ENCODE measurements at places on chromosomes 7 and 10.

GRCh38 chr10:16441173-16441840 is 4.5 kb downstream of the PTER start:
- no peak for DNase-seq

GRCh38 chr10:15754937-15755336 is 35.2 kb upstream of the ITGA8 start:
- DNase-seq: no peak

DNA sequence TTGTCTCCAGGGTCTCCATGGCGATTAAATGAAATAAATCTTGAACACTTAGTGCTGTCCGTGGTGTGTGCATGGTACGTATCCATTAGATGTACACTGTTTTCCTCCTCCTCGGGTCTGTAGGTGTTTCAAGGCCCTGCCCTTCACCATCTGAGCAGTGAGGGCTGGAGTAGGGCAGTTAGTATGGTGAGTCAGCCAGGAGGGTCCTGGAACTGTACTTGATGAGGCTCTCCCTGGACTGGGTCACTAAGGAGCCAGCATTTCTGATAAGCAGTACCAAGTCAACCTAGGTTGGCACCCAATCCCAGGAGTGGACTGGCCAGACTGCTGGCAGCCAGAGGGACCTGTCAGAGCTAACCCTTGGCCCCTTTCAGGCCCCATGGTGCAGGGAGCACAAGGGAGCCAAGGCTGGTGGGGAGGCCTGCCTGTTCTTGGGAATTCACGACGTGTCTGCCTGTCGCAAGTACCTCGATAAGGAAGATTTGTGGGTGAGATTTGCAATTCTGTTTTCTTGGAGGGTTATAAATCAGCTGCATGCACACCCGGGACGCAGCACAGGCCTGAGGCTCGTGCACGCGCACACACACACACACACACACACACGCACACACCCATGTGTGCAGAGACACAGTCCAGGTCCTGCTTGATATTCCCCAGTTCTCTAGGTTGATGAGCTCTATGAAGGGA is 114.2 kb downstream of the ZMIZ1 start:
- DNase-seq: no peak

GRCh38 chr10:128575761-128576160 is 449.5 kb upstream of the MKI67 start:
- no peak for DNase-seq

DNA sequence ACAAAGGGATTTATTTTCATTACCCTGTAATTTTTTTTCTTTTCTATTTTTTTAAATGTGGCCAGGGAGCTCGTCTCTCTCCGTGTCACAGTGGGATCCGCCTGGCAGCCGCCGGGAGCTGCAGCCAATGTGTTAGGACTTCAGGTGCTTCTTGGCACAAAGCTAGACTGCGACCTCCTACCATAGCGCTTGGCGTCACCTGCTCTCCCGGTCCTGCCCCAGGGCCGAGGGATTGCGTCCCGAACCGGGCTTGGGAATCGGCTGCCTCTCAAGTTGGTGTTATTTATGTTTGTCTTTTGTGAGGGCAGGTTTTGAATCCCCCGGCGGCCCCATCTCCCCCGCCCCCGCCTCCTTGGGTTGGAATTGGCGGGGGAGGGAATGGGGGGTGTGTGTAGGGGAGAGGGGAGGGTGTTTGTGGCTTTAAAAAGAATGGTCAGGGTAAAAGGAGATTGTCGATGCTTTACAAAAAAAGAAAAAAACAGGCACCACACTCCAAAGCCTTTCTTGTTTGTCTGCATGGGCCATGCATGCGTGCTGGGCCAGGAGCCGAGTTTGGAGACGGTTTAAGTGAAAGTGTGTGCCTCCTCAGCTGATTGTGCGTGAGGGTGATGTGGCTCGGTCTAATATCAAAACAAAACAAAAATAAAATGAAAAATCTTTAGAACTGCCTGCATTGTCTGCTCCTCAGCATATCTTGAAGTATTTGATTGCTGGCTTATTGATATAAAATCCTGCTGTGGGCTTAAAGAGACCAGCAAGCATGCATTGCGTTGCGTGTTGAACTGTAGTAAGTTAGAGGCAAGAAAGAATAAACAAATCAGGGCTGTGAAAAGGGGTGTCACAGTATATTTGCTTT is 1.2 kb downstream of the PPP1R9A start:
- DNase-seq: no peak

GRCh38 chr10:104894681-104895080 is 253.6 kb downstream of the SORCS3 start:
- no peak for DNase-seq

DNA sequence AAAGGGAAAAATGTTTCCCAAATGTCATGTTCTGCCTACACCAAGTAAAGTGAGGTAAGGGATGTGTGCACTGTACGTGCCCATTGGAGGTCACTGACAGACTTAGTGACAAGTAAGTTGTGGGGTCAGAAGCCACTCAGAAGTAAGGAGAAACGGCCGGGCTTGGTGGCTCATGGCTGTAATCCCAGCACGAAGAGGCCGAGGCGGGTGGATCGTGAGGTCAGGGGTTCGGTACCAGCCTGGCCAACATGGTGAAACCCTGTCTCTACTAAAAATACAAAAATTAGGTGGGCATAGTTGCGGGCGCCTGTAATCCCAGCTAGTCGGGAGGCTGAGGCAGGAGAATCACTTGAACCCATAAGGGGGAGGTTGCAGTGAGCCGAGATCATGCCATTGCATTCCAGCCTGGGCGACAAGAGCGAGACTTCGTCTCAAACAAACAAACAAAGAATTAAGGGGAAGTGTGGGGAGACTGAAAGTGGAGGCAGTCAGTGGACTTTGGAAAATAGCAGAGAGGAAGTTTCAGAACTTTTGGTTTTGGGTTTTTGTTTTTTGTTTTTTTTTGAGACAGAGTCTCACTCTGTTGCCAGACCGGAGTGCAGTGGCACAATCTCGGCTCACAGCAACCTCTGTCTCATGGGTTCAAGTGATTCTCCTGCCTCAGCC is 114.8 kb downstream of the WDFY4 start:
- no peak for DNase-seq

- no peak for DNase-seq
Observed at GRCh38 chr7:143512488-143513340, 35.0 kb downstream of the TAS2R41 start.

GRCh38 chr7:33762151-33762910 is 143.0 kb upstream of the BMPER start:
- DNase-seq: no peak

- no peak for DNase-seq
Observed at GRCh38 chr10:77004917-77005564, 632.6 kb downstream of the KCNMA1 start.
